ENCODE measurements at places on chromosomes 13 and 19.

DNA sequence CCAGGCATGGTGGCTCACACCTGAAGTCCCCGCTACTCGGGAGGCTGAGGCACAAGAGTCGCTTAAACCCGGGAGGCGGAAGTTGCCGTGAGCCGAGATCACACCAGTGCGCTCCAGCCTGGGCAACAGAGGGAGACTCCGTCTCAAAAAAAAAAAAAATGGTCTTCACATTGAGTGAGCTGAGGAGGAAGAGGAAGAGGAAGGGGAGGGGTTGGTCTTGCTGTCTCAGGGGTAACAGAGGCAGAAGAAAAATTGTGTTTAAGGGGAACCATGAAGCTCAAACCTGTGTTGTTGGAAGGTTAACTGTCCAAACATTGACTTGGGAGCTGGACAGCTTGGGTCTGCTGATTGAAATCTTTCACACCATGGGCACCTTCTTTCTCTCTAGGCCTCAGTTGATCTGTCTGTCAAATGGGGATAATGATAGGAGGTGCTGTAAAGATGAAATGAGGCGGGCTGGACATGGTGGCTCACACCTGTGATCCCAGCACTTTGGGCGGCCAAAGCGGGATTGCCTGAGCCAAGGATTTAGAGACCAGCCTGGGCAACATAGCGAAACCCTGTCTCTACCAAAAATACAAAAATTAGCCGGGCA, 9.8 kb upstream of the SLC44A2 start:
- no peak for DNase-seq

- no peak for DNase-seq
Measured at GRCh38 chr13:34346626-34347025, 528.7 kb downstream of the RFC3 start.

DNA sequence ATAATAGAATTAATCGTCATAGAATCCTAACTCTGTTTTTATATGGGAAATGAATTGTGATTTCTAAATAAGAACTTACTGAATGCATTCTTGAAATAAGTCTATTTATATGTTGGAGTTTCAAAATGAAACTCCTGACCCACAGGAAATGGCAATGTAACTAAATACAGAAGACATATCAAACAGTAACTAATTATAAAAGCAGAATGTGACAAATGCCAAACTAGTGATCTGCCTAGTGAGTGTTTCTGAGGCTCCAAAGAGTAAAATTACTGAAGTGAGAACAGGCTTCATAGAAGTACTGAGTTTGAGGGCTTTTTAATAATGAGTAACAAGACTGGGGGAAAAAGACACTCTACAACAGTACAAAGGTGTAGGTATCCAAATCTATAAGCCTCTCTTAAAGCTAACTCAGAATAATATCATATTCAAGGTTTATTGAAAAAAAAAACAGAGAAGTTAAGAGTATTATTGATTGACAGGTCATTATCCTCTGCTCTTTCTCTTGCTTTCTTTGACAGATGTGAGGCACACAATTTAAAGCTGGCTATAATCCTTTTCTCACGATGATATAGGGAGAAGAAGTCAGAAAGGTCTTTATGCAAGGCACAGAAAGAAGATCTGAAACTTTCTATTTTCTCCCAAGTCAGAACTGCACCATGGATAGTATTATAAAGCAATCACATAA, 17.4 kb upstream of the ATXN8OS start:
- no peak for DNase-seq

DNA sequence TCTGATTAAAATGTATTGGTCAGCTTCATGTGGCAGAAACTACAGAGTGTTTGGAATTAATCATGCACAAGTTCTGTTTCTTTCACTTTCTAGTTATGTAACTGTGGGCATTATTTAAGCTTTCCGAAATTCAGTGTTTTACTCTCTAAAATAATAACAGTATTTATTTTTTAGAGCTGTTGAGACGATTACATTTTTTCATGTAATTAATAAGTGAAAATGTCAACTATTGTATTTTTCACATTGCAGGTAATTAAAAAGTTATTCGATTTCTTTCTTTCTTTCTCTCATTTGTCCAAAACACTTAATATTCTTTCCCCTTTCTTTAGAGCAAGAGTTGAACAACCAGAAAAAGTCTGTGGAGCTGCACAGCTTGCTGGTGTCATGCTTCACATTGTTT, 559.4 kb upstream of the PCDH20 start:
- no peak for DNase-seq

- no peak for DNase-seq
Measured at GRCh38 chr19:16660763-16661479, at the start of gene TMEM38A. TMEM38A (plus strand) TSS chr19:16661139; CDS start chr19:16661218, 79 bp downstream.
